Hippocampal formation (tissue), 2 donors: ENCODE measurements at places on chromosomes 12 and 14.

GRCh38 chr14:69693145-69693544 is 73.8 kb upstream of the SRSF5 start:
- DNase-seq: no peak

GRCh38 chr12:126667339-126667738 is 1599.6 kb upstream of the TMEM132C start:
- DNase-seq: no peak

- DNase-seq: no peak
Observed at GRCh38 chr12:7158781-7159609, 28.8 kb downstream of the CLSTN3 start.

- no peak for DNase-seq
Observed at GRCh38 chr12:103336940-103337339, 158.8 kb downstream of the C12orf42 start.

DNA sequence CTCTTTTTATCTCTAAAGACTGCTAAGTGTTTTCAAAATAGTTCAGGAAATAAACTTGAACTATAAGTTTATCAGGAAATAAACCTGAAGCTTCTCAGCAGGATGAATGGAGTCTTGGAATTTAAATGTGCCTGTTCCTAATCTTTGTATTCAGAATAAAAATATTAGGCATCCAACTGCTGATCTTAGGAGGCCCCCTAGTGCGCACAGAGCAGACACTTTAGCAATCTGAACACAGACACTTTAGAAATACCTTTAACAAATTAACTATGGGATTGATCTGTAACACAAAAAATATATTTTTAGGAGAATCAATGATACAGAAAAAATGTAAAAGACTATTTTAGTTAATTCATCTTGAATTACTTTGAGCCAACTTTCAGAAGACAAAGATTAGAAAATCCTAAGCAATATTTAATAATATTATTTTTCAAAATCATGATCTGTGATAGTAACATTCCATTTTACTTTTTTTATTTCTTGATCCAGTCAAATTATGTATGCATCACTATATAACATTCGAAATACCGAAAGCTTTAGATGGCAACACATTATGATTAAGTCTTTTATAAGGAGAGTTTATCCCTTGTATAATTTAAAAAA is 80.9 kb downstream of the SLC41A2 start:
- DNase-seq: no peak

DNA sequence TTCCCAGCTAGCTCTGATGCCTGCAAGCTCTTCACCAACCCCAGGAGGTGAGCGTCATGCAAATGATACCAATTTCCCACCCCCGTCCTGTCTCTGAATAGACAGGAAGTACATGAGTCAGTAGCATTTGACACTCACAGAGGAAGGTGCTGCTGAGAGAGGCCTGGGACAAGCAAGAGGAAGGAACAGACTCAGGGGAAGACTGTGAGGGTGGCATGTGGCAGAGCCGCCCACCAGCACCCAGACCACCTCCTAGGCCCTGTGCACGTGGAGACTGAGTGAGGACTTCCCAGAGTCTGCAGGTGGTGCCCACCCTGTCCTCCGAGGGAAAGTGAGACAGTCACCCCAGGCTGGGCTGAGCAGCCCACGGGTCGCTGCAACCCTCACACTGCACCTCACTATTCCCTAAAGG is 199.5 kb upstream of the SFSWAP start:
- no peak for DNase-seq

- DNase-seq: no peak
Observed at GRCh38 chr12:16330560-16330959, 16.9 kb upstream of the MGST1 start.

- DNase-seq: no peak
Observed at GRCh38 chr14:69667938-69668335, 56.5 kb downstream of the SUSD6 start.

DNA sequence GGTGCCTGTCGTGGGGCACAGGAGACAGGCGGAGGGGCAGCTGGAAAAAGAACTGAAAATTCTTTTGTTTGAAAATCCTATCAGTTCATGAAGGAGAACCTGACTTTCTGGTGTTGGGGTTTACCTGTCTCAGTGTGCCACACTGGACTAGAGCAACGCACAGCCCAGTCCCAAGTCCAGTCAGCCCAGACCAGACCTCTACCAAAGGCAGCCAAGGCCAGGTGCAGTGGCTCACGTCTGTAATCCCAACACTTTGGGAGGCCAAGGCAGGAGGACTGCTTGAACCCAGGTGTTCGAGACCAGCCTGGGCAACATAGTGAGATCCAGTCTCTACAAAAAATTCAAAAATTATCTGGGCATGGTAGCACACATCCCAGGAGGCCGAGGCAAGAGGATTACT is 4.6 kb downstream of the CCDC85C start:
- no peak for DNase-seq

DNA sequence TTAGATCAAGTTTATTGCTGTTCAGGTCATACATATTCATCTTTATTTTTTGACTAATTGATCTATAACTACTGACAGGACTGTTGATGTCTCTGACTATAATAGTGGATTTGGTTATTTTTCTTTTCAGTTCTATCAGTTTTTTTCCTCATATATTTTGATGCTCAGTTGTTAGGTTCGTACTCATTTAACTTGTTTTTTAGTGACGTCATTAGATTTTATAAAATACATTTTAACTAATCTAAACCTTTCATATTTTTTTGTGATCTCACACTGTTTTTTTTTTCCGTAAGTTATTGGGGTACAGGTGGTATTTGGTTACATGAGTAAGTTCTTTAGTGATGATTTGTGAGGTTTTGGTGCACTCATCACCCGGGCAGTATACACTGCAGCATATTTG is 841.2 kb upstream of the FBXO33 start:
- no peak for DNase-seq

- DNase-seq: no peak
Observed at GRCh38 chr12:66823857-66824570, 145.1 kb upstream of the GRIP1 start.
